NCI-H460 (cell line): ENCODE measurements at places on chromosomes 16 and 17. TPM values are rescaled to one million over a fixed set of nuclear protein-coding genes. Genes with fewer than 3 reads are reported as not detected.

E4F1 gene
- total RNA-seq = 18.6 and 21.7 TPM in 2 replicates

CEMP1 gene
- total RNA-seq = not detected in 2 replicates

ADCY7 gene
- 28.6 and 39.2 TPM in 2 replicates for total RNA-seq

ITGAD gene
- total RNA-seq = not detected in 2 replicates

FKBP10 gene
- 264 and 267 TPM in 2 replicates for total RNA-seq

ABCA5 gene
- total RNA-seq = 6.2 and 12.4 TPM in 2 replicates

MEOX1 gene
- not detected in 2 replicates for total RNA-seq

KCTD19 gene
- not detected in 2 replicates for total RNA-seq

NPB gene
- 0.05 TPM in 1 of 2 replicates, not detected in the other for total RNA-seq

COQ7 gene
- total RNA-seq = 28.5 and 33.8 TPM in 2 replicates

UTS2R gene
- not detected in 2 replicates for total RNA-seq

CLDN9 gene
- 0.05 and 0.14 TPM in 2 replicates for total RNA-seq

CCDC200 gene
- not detected in 2 replicates for total RNA-seq

BEAN1 gene
- total RNA-seq = 0.42 and 0.46 TPM in 2 replicates

QPRT gene
- 0.42 and 1.7 TPM in 2 replicates for total RNA-seq

PPP1R27 gene
- total RNA-seq = not detected in 2 replicates

ZNF624 gene
- 5.3 and 5.4 TPM in 2 replicates for total RNA-seq

TBC1D16 gene
- 12.3 and 12.4 TPM in 2 replicates for total RNA-seq

ASGR1 gene
- total RNA-seq = 0.22 TPM in 1 of 2 replicates, not detected in the other

NXPH3 gene
- total RNA-seq = 0.40 TPM in 1 of 2 replicates, not detected in the other

MILR1 gene
- 2.4 and 2.7 TPM in 2 replicates for total RNA-seq

HASPIN gene
- 13.2 and 13.9 TPM in 2 replicates for total RNA-seq

IGSF6 gene
- not detected in 2 replicates for total RNA-seq

CUEDC1 gene
- 12.2 and 13.7 TPM in 2 replicates for total RNA-seq

AIPL1 gene
- not detected in 2 replicates for total RNA-seq

CLEC18C gene
- 0.30 TPM in 1 of 2 replicates, not detected in the other for total RNA-seq

AKAP1 gene
- total RNA-seq = 22.0 and 22.2 TPM in 2 replicates

FLCN gene
- total RNA-seq = 24.2 and 27.1 TPM in 2 replicates

KRTAP1-5 gene
- not detected in 2 replicates for total RNA-seq

FOXL1 gene
- total RNA-seq = 10.8 and 11.3 TPM in 2 replicates

SOCS1 gene
- 0.75 and 1.1 TPM in 2 replicates for total RNA-seq

USP6 gene
- total RNA-seq = not detected in 2 replicates

MT1A gene
- total RNA-seq = 19.4 and 32.8 TPM in 2 replicates

ACSM3 gene
- total RNA-seq = 1.6 and 2.1 TPM in 2 replicates

SLC9A5 gene
- total RNA-seq = 0.78 and 0.94 TPM in 2 replicates

CDK3 gene
- total RNA-seq = 4.8 and 7.7 TPM in 2 replicates

STAC2 gene
- not detected in 2 replicates for total RNA-seq

KRT20 gene
- total RNA-seq = not detected in 2 replicates

G6PC1 gene
- total RNA-seq = not detected in 2 replicates

PTX4 gene
- total RNA-seq = 0.15 TPM in 1 of 2 replicates, not detected in the other

ADAD2 gene
- not detected in 2 replicates for total RNA-seq

KRT28 gene
- not detected in 2 replicates for total RNA-seq

KCNG4 gene
- 0.02 TPM in 1 of 2 replicates, not detected in the other for total RNA-seq

MRM3 gene
- 27.6 and 33.6 TPM in 2 replicates for total RNA-seq

MYH8 gene
- total RNA-seq = not detected in 2 replicates

TEX2 gene
- total RNA-seq = 13.9 TPM in 2 replicates

TBC1D3B gene
- total RNA-seq = 0.58 and 0.97 TPM in 2 replicates

KRTAP9-1 gene
- not detected in 2 replicates for total RNA-seq

FASN gene
- total RNA-seq = 53.8 and 54.7 TPM in 2 replicates

WNK4 gene
- total RNA-seq = 0.61 and 0.64 TPM in 2 replicates

DDX42 gene
- 55.7 and 61.2 TPM in 2 replicates for total RNA-seq
